ENCODE measurements at places on chromosomes 16 and 17.

DNA sequence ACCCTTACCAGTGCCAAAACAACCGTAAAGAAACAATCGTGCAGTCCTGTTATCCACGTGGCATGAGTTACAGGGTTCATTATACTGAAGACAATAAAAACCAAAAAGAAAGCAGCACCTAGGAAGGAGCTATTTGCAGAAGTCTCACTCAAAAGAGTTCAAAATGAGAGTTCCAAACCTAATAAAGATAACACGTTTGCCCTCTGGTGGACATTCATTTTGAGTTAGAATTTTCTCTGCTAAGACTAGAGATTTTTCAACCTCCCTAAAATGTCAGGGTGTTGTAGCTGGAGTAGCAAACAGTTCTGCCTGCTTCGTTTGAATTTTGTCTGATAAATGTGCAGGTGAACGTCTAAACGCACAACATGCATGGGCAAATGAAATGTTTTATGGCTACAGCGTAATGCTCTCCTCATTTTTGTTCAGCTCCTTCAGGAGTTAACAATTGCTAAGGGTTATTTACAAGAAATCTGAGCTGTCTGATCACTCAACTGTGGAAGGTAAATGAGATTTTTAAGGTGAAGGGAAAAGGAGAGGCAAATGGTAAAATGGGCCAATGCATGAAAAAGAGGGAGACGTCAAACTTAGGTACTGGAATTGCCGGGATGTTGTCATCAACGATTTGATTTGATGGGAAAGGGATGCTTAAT is 1067.9 kb upstream of the EEF2KMT start:
- no peak for DNase-seq

DNA sequence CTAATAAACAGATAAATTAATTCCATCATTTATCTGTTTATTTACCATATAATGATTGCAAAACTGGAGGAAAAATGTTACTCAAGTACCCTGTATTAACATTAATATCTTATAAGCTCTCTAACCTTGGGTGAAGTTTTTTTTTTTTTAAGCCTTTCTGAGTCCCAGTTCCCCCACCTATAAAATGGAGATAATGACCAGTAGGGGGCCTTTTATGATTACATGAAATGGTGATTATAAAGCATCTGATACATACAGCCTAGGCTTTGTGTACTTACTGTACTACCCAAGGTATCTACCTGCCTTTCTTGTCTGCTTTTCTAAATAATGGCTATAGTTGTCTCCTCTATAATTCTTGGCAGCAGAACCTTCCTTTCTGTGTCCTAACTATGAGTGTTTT is 22.6 kb downstream of the LRRC36 start:
- DNase-seq: no peak

DNA sequence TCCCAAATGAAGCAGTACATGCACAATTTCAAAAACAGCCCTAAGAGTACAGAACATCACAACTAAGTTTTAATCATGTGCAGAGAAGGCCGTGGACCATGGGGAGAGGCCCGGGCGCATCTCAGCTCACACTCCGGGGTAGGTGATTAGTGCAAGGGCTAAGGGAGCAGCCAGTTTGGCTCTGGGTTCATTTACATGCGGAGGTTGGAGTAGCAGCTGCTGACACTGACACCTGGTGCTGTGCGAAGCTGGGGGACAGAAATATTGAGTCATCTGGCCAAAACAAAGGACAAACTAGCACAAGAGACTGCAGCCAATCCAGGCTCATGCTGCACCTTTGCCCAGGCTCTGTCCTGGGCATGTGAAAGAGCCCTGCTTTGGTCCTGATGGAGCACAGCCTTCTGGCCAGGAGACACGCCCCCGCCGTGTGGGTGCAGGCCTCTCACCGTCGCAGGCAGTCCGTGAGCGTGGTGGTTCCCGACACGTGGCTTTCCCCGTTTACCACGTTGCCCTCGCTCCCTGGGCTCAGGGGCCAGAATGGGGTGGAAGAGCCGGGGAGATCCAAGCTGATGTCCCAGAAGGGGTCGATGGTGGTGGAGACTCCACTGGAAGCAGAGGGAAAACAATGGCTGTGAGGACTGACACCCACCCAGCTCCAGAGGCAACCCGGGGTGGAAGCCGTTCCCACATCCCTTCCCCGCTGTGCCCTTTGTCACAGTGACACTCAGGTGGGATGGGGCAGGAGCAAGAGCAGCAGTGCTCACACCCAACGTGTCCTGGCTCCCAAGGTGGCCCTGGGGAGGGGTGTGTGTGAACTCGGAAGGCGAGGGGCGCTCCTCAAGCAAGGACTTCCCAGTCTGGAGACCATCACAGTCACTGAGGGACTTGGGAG is 31.9 kb downstream of the USP22 start:
- DNase-seq: no peak

GRCh38 chr17:39294060-39294459 is 68.3 kb upstream of the STAC2 start:
- no peak for DNase-seq

GRCh38 chr17:43125967-43126910 is 1.1 kb upstream of the BRCA1 start:
- no peak for DNase-seq

GRCh38 chr17:16288860-16289571 is 64.3 kb downstream of the CENPV start:
- DNase-seq: no peak

DNA sequence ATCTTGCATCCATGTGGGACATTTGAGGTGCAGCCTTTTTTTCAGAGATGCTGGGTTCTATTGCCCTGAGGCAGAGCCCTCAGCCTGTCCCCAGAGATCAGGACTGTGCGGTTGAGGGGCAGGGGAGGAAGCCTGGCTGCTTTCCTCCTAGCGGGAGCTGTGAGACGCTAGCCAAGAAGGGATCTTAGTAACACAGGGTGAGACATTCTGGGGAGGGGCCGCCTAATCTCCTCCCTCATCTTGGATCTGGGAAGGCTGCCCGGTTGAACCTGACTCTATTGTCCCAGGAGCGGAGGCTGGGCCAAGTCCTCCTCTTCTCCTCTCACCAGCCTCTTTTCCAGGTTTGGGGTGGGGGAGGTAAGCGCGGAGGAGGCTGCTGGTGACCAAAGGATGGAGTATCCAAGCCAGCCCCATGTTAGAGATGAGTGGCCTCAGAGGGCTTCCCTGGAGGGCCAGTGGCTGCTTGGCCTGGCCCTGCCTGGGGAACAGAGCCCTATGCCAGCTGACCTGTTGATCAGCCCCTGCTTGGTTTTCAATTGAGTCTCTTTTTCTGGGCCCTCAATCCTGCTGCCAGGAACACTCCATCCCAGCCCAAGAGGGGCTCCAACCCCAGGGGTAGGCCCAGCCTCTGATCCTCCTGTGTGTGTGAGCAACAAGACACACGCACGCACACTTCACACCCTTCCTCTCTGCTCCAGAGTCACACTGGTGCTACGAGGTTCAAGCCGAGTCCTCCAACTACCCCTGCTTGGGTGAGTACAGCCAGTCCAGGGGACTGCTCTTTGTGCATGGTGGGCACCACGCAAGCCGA is 5.0 kb downstream of the CA4 start:
- DNase-seq: no peak

GRCh38 chr17:50035421-50035879 is 20.5 kb upstream of the ITGA3 start:
- DNase-seq: no peak

- no peak for DNase-seq
These were observed 112.8 kb upstream of the PSMD7 start for GRCh38 chr16:74183601-74184360.

GRCh38 chr16:48479329-48479728 is 94.1 kb upstream of the SIAH1 start:
- no peak for DNase-seq

GRCh38 chr17:50657627-50658026 is 22.9 kb downstream of the ABCC3 start:
- DNase-seq: no peak

- DNase-seq: no peak
These were observed 30.8 kb downstream of the CYB5D2 start for GRCh38 chr17:4173781-4174180.
